ENCODE measurements at places on chromosomes 3 and 15. TPM values are rescaled to one million over a fixed set of nuclear protein-coding genes. Genes with fewer than 3 reads are reported as not detected.

The GPR62 gene
- not detected for total RNA-seq

The CAMP gene
- total RNA-seq, result not detected

The ERICH6 gene
- total RNA-seq, result under 0.01 TPM

The OTOL1 gene
- not detected for total RNA-seq

The SUSD5 gene
- 11.3 TPM for total RNA-seq

The LRRC49 gene
- total RNA-seq, result 12.4 TPM

The RYR3 gene
- 0.19 TPM for total RNA-seq

The CCRL2 gene
- 0.19 TPM for total RNA-seq

The PLA2G4E gene
- not detected for total RNA-seq

The WNT7A gene
- total RNA-seq, result not detected

The C3orf70 gene
- 1.9 TPM for total RNA-seq

The ZNF774 gene
- total RNA-seq, result 3.1 TPM

The FGD5 gene
- 0.85 TPM for total RNA-seq

The CLSTN2 gene
- total RNA-seq, result 1.3 TPM

The SLC12A1 gene
- total RNA-seq, result under 0.01 TPM

The MST1 gene
- 6.5 TPM for total RNA-seq

The B3GALNT1 gene
- 28.8 TPM for total RNA-seq

The MB21D2 gene
- total RNA-seq, result 15.0 TPM

The OCA2 gene
- total RNA-seq, result not detected

The MITF gene
- 8.5 TPM for total RNA-seq

The LRRIQ4 gene
- 0.19 TPM for total RNA-seq

The TUBGCP4 gene
- total RNA-seq, result 12.5 TPM

The WDR93 gene
- total RNA-seq, result under 0.01 TPM

The MLF1 gene
- total RNA-seq, result 12.7 TPM

The SATB1 gene
- total RNA-seq, result 21.1 TPM

The FSIP1 gene
- 1.3 TPM for total RNA-seq

The EIF4E3 gene
- 0.58 TPM for total RNA-seq

The POPDC2 gene
- total RNA-seq, result 0.56 TPM

The P2RY1 gene
- total RNA-seq, result 0.38 TPM

The UNC13C gene
- total RNA-seq, result not detected

The ZIC1 gene
- not detected for total RNA-seq

The EIF4G1 gene
- total RNA-seq, result 389 TPM

The CISH gene
- total RNA-seq, result 0.28 TPM

The DYNC1LI1 gene
- total RNA-seq, result 39.7 TPM

The GABRA5 gene
- total RNA-seq, result 0.28 TPM

The ZMYND10 gene
- total RNA-seq, result 0.58 TPM

The ITPKA gene
- 0.28 TPM for total RNA-seq

The CDCP1 gene
- total RNA-seq, result 37.5 TPM

The IL17RD gene
- 1.7 TPM for total RNA-seq
